ENCODE measurements at places on chromosomes 5 and 9. TPM values are rescaled to one million over a fixed set of nuclear protein-coding genes. Genes with fewer than 3 reads are reported as not detected.

The DBH gene
- not detected for total RNA-seq

The SMC2 gene
- 3.2 TPM for total RNA-seq

The LHX3 gene
- not detected for total RNA-seq

The SPATA31C1 gene
- 0.13 TPM for total RNA-seq

The ADGRD2 gene
- total RNA-seq: not detected

The SYK gene
- total RNA-seq: 7.5 TPM

The IL17B gene
- 0.38 TPM for total RNA-seq

The NR4A3 gene
- total RNA-seq: 0.13 TPM

The FKBP15 gene
- 12.4 TPM for total RNA-seq

The PDZD2 gene
- 3.8 TPM for total RNA-seq

The MLANA gene
- not detected for total RNA-seq

The NADK2 gene
- total RNA-seq: 12.4 TPM

The AIF1L gene
- total RNA-seq: 61.1 TPM

The OLFML2A gene
- total RNA-seq: 13.7 TPM

The ROPN1L gene
- 0.25 TPM for total RNA-seq

The FREM1 gene
- under 0.01 TPM for total RNA-seq

The MZB1 gene
- not detected for total RNA-seq

The IFNB1 gene
- not detected for total RNA-seq

The KIAA0825 gene
- 2.2 TPM for total RNA-seq

The GPR151 gene
- not detected for total RNA-seq

The PHF24 gene
- total RNA-seq: not detected

The EGFLAM gene
- 2.2 TPM for total RNA-seq

The IL9 gene
- total RNA-seq: not detected

The BARHL1 gene
- not detected for total RNA-seq

The ZNF366 gene
- not detected for total RNA-seq

The HK3 gene
- not detected for total RNA-seq

The RORB gene
- total RNA-seq: under 0.01 TPM

The P4HA2 gene
- total RNA-seq: 53.4 TPM

The MSMP gene
- not detected for total RNA-seq

The ROR2 gene
- total RNA-seq: 0.98 TPM

The PROB1 gene
- total RNA-seq: 3.1 TPM

The CCNI2 gene
- 1.1 TPM for total RNA-seq

The OR1Q1 gene
- not detected for total RNA-seq

The FAXDC2 gene
- total RNA-seq: 1.3 TPM

The ZNF300 gene
- 4.1 TPM for total RNA-seq

The SPRY4 gene
- 18.5 TPM for total RNA-seq

The MYMK gene
- not detected for total RNA-seq

The AGXT2 gene
- not detected for total RNA-seq

The POLR3G gene
- 5.6 TPM for total RNA-seq

The GNA14 gene
- total RNA-seq: 0.51 TPM

The F2R gene
- 143 TPM for total RNA-seq

Data from mesangial cell (primary cell).